ENCODE measurements at places on chromosomes 2 and 18. TPM values are rescaled to one million over a fixed set of nuclear protein-coding genes. Genes with fewer than 3 reads are reported as not detected.

DNA sequence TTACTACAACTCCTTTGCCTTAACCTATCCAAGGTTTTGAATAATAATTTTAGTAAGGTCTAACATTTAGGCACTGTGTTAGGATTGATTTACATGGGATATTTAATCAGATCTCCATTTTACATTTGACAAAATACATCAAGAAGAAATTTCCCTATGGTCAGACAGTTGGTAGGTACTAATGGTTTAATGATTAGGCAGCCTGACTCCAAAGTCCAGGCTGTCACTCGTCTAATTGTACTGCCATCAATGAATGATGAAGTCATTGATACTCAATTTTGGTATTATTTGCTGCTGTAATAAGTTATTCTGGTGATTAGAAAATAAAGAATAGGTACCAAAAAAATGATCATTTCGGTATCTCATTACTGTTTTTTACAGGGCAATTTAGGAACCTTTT is 14.1 kb downstream of the BBS5 start:
- no peak for DNase-seq

GRCh38 chr18:73355121-73355520 is 487.3 kb upstream of the NETO1 start:
- DNase-seq = no peak

Gene CEBPZ
- 32.4 TPM for total RNA-seq

DNA sequence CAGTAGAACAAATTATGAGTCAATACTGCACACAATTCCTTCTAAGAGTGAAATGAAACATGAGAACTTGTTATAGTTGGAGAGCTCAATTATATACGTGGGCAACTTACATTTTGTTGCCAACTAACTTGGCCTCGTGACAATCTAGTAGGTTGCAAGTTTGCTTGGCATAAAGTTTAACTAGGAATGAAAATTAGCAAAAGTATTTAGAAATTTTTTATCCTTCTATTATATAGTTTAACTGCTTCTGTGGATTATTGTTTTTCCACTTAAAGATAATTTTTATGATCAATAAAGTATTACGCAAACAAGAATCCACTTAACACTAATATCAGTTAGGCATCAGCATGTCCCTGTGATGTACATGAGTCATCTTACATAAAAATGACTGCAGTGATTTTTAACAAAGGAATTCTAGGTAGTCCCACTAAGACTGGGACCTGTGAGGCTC is 41.1 kb downstream of the FAM124B start:
- no peak for DNase-seq

GRCh38 chr2:33810046-33810835 is 211.1 kb upstream of the FAM98A start:
- DNase-seq = no peak

DNA sequence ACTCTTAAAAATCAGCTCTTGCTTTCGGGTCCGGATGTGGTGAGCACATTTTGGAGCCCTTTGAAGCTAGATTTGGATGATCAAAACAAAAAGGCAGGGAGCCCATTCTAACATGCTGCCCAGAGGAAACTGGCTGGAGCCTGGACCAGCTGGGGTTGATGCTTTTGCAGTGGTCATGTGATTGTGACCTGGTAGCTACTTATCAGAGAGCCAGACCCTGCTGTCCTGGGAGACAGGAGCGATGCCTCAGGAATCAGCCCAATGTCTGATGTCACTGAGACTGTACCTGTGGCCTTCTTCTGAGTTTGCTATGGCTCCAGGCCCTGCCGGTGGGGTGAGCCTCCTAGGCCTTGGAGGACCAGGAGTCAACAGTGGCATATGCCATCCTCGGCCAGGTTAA is 18.7 kb upstream of the SCLY start:
- DNase-seq = no peak

GRCh38 chr18:10346749-10347415 is 107.6 kb upstream of the APCDD1 start:
- DNase-seq = no peak

Gene GRP
- not detected for total RNA-seq

- no peak for DNase-seq
Observed at GRCh38 chr2:22221006-22221405, 1097.2 kb downstream of the TDRD15 start.

DNA sequence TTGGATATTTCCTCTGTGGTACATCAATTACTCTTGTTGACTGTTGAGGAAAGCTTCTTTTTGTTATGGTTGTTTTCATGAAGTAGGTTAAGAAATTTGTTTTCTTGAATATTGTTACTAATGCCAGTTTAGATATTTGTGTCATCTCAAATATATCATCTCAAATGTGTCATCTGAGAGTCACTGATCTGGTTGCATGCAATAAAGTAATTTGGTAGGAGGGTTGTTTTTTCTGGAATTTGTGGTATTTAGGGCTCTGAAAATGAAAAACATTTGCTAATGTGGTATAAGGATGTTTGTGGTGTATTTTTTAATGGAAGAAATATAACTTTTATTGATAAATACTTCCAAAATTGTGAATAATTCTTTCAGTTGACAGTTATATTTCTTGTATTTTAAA is 117.7 kb downstream of the GREB1L start:
- DNase-seq = no peak

DNA sequence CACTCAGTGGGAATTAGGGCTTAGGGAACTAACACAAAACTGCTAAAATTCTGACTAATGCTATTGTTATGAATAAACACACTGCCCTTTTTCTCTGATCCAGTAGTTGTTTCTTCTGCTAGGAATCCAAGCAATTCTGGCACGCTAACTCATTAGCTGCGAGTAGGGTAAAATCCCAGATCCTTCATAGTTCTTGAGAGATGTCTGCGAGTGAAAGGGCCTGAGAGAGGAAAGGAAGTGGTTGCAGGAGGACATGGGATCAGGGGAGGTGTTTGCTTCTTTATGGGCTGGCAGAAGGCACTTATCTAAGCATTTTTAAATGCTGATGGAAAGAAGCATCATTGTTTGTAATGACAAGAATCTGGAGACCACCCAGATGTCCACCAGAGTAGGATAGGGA is 9.4 kb downstream of the MAP3K19 start:
- no peak for DNase-seq

GRCh38 chr2:5982193-5982902 is 290.2 kb downstream of the SOX11 start:
- DNase-seq = no peak

- DNase-seq = no peak
Observed at GRCh38 chr2:231800493-231801091, 14.3 kb downstream of the COPS7B start.

GRCh38 chr2:106863387-106863786 is 22.6 kb downstream of the ST6GAL2 start:
- DNase-seq = no peak

GRCh38 chr2:39290433-39290832 is 46.7 kb upstream of the CDKL4 start:
- DNase-seq = no peak

Gene HNMT
- 18.5 TPM for total RNA-seq

DNA sequence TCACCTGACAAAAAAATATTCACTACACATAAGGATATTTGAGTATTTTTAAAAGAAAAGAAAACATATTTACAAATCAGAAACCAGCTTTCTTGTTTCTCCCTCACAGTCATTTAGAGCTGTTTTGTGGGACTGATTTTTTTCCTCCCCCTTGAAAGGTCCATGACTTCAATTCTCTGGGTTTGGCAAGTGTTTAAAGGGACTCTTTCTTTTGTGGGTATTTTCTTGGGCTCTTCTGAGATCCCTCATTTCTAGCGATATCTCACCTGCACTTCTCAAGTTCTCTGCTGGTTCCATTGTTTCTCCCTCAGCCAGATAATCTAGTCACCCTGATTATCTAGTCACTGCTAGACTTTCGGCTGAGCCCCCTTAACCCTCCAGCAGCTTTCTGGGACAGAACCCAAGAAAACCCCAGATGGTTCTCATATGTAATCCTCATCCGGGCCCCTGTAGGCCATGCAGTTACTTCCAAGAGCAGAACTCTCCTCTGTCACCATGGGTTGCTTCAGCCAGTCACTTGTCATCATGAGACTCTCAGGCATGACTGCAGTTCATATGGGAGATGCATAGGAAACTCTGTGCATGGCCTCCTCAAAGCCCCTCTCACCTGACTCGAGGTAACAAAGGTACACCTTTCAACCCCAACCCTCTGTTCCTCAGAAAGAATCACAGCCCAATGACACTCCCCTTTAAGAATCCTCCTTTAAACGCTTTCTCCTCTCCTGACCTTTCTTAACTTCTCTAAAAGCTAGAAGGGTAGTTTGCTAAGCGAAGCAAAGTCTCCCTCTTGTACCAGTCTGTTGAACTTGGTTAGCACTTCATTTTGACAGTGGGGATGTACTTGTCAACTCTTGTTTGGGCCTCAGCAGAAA is 36.7 kb upstream of the ITGA4 start:
- no peak for DNase-seq

GRCh38 chr2:15667809-15668556 is 76.3 kb downstream of the DDX1 start:
- DNase-seq = no peak

GRCh38 chr18:77645170-77645872 is 395.7 kb downstream of the GALR1 start:
- no peak for DNase-seq

Gene FAM161A
- 1.7 TPM for total RNA-seq

Gene GAREM2
- total RNA-seq = 2.7 TPM

DNA sequence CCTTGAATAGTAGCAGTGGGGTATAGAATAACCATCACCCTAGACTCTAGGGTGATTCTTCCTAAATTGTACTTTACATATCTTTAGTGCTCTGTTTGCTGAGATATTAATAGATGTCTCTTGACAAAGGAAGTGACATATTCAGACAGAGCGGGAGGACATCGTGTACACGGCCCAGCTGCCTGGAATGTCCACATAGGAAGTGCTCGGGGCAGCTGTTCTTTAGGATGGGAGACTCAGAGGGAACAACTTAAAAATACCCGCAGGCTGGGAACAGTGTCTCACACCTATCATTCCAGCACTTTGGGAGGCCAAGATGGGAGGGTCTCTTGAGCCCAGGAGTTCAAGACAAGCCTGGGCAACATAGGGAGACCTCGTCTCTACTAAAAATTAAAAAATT is 206.1 kb downstream of the FAM210A start:
- peak; percentile 82 for DNase-seq

- no peak for DNase-seq
Observed at GRCh38 chr18:70452501-70452900, 163.7 kb downstream of the SOCS6 start.

- no peak for DNase-seq
Observed at GRCh38 chr2:216083464-216084281, 2.0 kb downstream of the TMEM169 start.

Gene TNFRSF11A
- 3.3 TPM for total RNA-seq

Gene CACNB4
- total RNA-seq = 0.86 TPM

DNA sequence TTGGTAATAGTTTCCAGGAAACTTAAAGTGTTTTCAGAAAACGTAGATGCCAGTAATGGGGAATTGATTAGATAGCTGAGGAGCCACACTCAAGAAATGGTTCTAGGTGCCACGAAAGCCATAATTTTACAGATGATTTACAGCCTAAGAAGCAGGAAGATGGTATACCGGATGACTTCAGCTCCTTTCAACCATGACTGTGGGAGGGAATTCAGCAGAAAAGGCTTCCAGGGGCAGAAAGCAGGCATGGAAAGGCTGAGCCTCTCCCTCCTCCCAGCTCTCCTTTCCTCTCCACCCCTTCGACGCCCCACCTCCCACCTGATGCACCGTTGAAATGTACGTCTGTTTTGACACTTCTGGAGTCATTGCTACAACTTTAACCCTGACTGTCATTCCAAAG is 68.6 kb upstream of the SMIM21 start:
- DNase-seq = no peak

DNA sequence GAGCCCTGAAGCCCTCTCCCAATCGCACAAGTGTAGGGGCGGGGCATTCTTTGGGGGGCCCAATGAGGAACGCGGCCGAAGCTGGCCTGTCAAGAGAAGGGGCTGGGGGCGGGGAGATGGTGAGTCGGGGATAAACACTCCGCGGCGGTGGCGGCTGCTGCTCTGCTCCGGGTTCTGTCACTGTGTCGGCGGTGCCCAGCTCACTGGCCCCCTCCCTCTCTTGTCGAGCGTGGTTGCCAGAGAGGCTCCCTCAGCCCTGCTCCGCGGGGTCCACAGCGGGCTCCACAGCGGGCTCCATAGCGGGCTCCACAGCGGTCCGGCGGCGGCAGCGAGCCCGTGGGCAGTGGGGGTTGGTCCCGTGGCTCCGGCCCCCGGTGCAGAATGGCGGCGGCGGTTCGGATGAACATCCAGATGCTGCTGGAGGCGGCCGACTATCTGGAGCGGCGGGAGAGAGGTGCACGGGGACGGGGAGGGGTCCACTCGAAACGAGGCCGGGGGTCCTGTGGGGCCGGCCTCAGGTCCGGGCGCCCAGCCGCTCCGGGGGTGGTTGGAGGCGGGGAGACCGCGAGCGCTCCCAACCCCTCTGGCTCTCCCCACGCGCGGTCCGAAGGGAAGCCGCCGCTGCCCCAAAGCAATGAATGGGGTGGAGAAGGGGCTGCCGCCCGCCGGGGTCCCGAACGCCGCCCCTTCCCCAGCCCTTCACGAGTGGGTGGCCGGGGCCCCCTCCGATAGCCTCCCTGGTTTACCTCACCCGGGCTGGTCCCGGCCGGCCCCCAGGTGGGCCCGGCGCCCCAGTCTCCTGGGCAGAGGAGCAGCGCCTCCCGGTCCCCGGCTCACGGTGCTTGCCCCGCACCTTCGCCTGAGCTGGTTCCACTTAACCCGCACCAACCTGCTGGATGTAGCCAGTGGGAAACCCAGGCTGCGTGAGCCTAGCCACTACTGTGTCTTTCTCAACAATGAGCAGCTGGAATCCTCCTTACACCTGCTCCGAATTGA is at the start of gene MXD1:
TSS of gene MXD1 (plus strand) at position 160 of the 996 bp plus-strand sequence. CDS start at position 382, 222 bp downstream.
- peak; percentile 100 for DNase-seq

Gene MAL
- 4.5 TPM for total RNA-seq

GRCh38 chr2:232299084-232299483 is 79.5 kb upstream of the ALPP start:
- DNase-seq = no peak

DNA sequence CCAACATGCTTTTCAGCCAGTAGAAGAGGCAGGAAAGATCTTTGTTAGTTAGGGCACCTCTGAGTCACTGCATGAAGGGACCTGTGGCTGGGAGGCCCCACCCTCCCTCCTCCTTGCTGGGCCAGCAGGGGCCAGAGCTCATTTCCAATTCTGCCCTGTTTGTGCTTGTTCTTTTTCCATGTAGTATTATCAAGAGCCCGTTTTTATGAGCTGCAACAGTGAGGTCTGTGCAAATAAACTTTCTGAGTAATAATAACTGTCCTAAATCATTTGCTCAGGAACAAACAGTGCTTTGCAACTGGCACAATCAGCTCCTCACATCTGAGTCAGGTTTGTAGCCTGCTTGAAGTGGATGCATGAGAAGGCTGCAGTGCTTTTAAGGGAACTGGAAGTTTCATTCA is 128.0 kb downstream of the ARL4C start:
- DNase-seq = no peak

GRCh38 chr2:54724560-54725342 is 1.3 kb downstream of the EML6 start:
- DNase-seq = peak; percentile 69

DNA sequence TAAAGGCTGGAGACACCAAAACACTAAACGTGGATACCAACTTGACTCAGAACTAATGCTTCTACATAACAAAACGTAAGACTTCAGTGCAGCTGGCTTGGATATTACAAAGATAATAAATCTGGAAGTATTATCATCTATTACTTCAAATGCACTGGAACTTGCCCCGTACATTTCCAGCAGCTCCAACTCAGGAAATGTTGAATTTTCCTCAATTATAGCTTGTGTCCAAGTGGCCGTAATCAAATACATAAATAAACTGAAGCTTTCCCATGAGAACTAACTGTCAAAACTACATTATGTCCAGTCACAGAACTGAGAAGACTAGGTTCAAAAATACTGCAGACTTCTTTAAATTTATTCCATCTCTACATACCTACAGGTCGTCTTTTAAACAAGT is 6.2 kb downstream of the PDE1A start:
- DNase-seq = no peak

Gene SCN7A
- 23.0 TPM for total RNA-seq

Gene DSC2
- 24.5 TPM for total RNA-seq
